ENCODE measurements at places on chromosomes 6 and 20.

DNA sequence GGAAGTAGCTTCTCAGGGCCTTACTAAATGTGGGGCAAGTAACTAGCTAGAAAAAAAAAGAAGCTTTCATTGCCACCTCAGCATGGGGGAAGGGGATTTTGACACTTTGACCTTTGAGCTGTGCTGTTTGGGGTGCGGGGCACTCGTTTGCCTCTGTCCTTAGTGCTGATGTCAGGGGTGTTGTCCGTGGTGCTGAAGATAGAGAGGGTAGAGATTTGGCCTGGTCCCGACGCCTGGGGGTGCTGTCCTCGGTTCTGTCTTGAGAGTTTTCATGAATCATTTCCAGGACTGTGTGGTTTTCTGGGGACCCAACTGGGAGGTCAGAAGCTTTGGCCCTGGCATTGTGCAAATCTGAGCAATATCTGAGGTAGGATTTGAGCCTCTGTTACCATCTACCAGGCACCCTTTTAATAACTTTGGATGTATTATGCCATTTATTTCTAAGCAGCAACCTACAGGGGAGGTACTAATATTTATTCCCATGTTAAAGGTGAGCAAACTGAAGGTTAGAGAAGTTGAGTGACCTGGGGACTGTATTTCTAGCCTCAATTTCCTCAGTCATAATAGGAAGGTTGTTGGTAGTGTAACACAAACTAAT, 78.0 kb downstream of the DLGAP4 start:
- DNase-seq, result no peak

DNA sequence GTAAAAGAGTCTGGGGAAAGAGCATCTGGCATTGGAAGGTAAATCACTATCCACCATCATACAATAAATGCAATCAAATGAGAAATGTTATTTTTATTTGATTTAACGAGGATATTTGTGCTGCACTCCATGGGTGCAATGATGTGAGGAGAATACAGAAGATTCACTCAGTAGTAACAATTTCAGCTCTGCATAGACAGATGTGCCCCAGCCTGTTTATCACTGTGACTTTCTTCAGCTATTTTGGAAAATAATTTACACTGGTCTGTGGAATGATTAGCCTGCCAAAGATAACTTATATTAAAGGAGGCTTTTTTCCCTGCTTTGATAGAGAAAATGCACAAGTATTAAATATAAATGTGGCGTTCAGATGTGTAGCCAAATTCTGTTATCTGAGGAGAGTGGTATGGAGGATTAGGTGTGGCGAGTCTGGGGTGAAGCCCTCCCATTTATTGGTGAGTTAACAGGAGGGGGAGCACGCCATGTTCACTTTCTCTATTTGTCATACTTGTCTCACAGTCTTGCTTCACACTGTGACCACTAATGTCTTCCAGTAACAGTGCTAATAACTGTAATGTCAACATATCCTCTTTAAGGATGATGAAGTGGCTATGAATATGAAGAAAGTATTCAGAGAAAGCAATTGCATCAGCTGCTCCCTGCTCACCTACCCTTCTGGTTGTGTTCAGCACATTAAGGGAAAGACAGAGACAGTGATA, 645.6 kb downstream of the MMUT start:
- DNase-seq, result no peak

DNA sequence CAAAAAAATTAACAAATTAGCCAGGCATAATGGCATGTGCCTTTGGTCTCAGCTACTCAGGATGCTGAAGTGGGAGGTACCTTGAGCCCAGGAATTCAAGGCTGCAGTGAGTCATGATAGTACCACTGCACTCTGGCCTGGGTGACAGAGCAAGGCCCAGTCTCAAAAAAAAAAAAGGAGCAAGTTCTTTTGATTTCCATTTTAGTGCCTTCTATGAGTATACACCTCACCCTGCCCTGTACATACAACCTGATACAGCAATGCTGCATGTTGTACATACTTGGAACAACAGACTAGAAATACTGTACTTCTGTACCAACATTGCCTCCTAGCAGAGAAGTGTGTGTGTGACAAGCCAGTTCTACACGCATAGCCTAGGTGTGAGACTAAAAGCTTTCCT, 97.3 kb upstream of the CARMIL1 start:
- no peak for DNase-seq

DNA sequence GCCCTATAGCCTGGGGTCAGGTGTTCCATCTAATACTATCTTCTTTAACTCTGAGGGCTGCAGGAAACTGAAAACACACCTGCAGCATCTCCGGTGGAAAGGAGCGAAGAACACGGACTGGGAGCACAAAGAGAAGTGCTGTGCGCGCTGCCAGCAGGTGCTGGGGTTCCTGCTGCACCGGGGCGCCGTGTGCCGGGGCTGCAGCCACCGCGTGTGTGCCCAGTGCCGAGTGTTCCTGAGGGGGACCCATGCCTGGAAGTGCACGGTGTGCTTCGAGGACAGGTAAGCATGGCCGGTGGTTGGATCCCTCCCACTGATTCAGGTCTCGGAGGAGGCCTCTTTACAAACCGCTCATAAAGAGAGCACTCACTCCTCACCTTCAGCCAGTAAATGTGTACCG, 15.5 kb downstream of the SYTL3 start:
- no peak for DNase-seq

GRCh38 chr20:59183751-59184150, 20.1 kb downstream of the ZNF831 start:
- no peak for DNase-seq

DNA sequence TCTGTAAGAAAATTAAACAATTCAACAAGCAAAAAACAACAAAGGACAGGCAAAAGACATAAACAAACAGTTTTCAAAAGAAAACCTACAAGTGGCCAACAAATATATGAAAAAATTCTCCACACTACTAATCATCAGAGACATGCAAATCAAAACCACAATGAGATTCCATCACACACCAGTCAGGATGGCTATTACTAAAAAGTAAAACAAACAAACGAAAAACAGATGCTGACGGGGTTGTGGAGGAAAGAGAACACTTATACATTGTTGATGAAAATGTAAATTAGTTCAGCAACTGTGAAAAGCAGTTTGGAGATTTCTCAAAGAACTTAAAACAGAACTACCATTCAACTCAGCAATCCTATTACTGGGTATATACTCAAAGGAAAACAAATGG, 537.6 kb downstream of the HDGFL1 start:
- DNase-seq, result no peak

DNA sequence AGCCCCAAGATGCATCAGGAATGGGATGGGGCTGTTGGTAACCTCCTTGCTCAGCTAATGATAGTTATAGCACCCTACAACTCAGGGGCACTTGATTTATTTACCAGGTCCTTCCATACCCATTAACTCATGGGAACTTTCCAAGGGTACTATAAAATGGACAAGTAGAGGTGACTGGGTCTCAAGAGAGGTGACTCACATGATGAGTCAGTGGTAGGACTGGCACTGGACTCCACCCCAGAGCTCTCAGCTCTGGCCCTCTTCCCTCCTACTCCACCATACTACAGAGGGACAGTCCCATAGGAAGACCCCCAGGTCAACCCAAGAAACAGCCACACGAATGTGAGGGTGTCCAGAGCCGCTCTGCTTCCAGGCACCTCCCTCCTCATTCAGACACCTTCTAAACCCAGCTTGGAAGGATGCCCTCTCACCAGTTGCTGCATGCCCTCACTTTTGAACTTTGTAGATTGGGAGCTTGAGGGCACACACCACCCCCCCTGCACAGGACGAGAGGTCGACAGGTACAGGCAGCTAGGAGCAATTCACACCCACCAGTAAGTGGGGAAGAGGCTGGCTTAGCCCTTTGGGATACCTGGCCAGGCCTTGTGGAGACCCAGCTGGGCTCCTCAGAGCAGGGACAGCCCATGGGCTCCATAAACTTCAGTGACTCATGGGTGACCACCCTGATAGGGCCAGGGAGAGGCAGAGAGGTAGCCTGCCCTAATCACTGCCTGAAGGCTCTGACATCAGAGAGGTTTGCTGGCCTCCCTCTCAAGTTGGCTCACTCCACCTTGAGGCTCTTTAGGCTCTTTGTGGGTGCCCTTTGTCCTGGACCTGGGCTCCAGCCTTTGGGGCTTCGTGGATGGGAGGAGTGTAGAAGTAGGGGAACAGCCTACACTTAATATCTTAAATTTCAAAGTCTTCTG, 81.6 kb upstream of the MLN start:
- DNase-seq, result no peak

DNA sequence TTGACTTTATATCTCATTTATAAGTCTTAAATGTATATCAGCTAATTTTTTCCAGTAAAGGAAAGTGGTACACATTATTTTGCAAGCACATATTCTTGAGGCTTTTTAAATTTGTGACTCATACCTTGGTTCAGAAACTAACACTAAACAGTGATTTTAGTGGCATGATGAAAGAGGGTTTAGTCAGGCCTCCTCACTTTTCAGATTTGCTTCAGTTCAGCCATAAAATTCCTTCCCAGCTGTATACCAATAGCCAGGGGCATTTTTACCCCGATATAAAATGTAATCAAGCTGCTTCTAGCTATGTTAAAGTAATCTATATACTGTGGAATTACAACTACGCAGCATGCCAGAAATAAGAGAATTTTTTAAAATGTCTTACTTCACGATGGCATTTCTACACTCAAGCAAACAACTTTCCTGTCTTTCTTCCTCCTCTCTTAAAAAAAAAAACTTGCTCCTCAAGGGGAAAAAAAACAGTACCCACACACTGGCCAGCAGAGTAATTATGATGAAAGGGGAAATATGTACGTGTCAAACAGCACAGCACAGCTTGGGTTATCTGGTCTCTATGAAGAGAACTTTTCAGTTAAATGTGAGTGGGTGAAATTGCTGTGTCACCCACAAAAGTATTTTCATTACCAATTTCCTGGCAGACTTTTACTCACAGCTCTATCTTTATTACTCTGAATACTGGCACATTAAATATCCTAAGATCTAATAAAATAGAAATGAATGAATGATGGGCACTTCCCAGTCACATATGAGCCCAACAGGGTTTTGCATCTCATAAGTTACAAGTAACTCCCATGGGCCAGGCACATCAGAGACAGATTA, 244.8 kb upstream of the TENT5A start:
- DNase-seq, result no peak

DNA sequence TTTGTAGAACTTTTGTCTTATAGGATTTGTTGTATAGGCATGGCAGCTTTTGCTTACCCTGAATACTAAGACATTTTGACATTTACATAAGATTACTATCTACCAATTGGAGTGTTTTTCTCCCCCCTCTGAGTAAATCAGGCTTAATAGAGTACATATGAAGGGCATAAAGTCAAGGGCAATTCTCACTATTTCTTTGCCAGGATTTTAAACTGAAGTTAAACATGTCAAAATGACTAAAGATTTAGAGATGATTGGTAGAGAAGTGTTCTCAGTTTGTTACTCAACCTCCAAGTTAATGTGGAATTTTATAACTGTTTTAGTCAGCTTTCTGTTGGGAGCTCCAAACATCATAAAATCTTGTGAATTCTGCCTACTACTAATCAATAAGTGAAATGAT, 157.8 kb downstream of the CDKAL1 start:
- no peak for DNase-seq

GRCh38 chr6:162576016-162576415, 151.6 kb downstream of the PRKN start:
- no peak for DNase-seq

GRCh38 chr20:2179233-2179580, 77.6 kb downstream of the STK35 start:
- DNase-seq, result no peak

GRCh38 chr6:116434056-116434725, 27.0 kb upstream of the CALHM6 start:
- DNase-seq, result no peak

GRCh38 chr6:119324718-119325117, 24.8 kb downstream of the MAN1A1 start:
- no peak for DNase-seq

DNA sequence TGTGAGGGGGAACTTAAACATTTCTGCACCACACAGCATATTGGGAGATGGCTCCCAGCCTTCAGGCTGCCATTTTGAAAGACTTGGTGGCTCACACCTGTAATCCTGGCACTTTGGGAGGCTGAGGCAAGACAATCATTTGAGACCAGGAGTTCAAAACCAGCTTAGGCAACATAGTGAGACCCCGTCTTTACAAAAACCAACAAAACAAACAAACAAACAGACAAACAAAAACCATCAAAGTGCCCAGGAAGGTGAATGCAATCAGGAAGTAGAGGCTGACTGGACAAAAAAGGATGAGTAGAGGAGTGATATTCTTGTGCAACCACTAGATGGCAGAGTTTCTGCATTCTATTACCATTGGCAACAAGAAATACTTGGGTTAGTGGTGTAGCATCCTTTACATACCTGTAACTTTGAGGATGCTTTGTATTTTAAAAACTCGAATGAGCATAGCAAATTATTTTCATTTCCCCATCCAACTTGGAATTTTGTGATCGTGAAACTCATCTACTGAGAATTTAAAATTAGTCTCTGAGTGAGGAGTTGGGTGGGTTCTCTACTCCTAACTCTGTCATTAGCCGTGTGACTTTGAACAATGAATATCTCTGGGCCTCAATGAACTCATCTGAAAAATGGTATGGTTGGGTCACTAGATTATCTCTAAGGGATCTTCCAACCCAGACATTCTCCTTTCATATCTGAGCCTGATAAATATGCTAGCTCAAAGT, 84.4 kb downstream of the CRYBG1 start:
- peak; percentile 58 for DNase-seq

DNA sequence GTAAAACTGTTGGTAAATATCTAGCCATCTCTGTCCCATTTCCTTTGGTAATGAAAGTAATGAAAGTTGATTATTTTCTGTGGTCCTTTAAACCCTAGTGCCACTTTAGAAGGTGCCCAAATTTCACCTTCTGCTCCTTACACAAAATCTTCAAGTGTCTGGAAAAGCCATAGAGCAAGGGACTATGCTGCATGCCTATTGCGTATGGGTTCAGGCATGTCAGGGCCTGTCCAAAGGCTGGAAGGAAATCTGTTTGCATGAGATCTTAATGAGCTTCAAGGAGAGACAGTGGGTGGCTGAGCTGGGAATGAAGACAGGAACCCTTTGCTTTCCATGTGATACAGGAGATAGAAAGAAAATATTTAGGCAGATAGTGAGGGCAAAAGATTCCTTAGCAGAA, 66.6 kb upstream of the CCN6 start:
- DNase-seq, result no peak

DNA sequence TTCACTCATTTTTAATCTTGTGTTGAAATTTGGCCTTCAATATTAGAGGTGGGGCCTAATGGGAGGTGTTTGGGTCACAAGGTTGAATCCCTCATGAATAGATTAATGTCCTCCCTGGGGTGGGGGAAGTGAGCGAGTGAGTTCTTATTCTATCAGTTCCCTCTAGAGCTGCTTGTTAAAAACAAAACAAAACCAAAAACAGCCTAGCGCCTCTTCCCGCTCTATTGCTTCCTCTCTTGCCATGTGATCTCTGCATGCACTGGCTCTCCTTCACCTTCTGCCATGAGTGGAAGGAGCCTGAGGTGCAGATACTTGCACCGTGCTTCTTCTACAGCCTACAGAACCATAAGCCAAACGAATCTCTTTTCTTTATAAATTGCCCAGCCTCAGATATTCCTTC, 89.6 kb upstream of the SLC35F1 start:
- no peak for DNase-seq

- DNase-seq, result no peak
These were observed 230.7 kb downstream of the PHACTR1 start for GRCh38 chr6:12947151-12947871.

Data from NCI-H446 (cell line).